ENCODE measurements at places on chromosomes 13 and 19.

GRCh38 chr19:7874076-7874896 lies at the start of gene PRR36:
PRR36 (minus strand) TSS chr19:7874390; CDS start chr19:7873689, 701 bp downstream.
- DNase-seq: no peak

- no peak for DNase-seq
Observed at GRCh38 chr13:66703597-66703996, 526.5 kb downstream of the PCDH9 start.

- no peak for DNase-seq
Observed at GRCh38 chr13:78659732-78660494, 958 bp upstream of the OBI1 start.

- no peak for DNase-seq
Observed at GRCh38 chr19:3100331-3100730, 6.2 kb downstream of the GNA11 start.

GRCh38 chr19:35090506-35091214 lies 25.0 kb upstream of the FXYD3 start:
- DNase-seq: peak; percentile 9

- no peak for DNase-seq
Observed at GRCh38 chr13:49295244-49295643, 47.5 kb downstream of the CDADC1 start.

DNA sequence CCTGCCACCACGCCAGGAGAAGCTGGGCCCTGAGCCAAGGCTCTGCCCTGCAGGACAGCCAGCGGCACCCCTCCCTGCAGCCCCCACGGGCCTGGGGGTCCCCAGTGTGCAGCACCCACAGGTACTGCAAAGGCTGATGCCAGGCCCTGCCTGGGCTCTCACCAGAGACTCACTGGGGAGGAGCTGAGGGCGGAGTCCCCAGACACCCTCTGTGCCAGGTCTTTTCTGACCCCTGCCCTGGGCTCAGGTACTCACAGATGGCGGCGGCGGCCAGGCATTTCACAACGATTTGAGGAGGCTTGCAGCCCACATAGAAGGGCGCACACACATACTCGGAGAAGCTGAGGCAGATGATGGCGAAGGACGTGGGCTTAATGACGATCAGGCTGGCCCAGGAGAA lies 5.7 kb downstream of the SLC7A9 start:
- no peak for DNase-seq

DNA sequence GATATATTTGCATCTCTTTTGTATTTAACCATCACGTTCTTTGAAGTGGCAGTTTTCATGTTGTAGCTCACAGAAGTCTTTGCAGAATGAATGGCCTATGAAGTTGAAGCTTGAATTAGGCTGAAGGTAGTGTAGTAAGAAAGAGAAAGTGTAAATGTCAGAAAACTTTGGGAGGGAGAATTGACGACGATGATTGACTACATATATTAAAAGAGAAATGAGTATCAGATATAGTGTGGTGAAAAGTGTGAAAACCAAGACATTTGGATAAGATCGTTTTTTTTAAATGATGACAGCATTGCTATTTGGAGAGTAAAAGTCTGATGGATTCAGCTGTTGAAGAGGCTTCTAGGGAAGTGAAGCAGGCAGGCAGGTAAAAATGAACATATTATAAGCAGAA lies 14.6 kb upstream of the GPC5 start:
- DNase-seq: no peak

- no peak for DNase-seq
Observed at GRCh38 chr13:113401452-113402415, 37.8 kb upstream of the GRTP1 start.

- DNase-seq: no peak
Observed at GRCh38 chr19:8461891-8462290, 17.1 kb downstream of the HNRNPM start.

DNA sequence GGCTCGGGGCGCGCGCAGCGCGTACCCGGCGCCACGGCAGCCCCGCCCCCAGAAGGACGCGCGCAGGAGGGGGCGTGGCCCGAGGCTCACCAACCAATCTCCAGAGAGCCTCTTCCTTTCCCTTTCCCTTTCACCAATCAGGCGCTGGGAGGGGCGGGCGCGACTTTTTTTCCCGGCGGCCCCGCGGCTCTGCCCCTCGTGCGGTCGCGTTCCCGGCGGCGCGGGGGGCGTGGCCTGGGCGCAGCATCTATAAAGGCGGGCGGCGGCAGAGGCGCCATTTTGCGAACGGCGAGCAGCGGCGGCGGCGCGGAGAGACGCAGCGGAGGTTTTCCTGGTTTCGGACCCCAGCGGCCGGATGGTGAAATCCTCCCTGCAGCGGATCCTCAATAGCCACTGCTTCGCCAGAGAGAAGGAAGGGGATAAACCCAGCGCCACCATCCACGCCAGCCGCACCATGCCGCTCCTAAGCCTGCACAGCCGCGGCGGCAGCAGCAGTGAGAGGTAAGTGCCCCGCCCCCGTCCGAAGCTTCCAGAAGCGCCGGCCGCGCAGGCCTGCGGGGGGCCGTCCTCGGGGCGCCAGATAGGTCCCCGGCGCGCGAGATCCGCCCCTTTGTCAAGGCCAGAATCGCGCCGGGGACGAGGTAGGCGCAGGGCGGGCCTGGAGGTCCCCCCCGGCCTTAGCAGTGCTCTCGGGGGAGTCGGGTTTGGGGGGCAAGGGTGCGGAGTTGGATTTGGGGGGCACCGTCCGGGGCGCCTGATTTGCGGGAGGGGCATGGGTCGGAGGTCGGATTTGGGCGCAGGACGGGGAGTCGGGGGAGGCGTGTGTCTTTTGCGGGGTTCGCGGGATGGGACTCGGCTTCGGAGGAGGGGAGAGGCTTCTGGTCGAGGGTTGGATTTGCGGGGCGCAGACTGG lies 12.5 kb downstream of the PEAK3 start:
- peak; percentile 99 for DNase-seq

DNA sequence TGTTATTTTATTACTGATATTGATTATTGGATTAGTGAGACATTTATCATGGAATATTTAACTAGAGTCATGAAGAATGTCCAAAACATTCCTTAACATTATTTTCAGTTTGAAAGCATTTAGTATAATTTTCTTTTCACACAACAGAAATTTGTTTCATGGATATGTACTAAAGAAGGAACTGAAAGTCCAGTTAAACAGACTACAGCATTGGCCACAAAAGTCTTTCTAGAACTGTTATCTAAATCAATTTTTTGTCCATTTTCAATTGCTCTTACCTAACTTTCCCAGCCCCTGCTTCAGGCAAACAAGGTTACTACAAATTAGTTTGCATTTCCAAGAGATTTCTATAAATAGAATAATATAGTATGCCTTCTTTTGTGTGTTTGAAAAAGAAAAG lies 1018.0 kb upstream of the PCDH20 start:
- DNase-seq: no peak

Data from effector memory CD4-positive, alpha-beta T cell (primary cell).